ENCODE measurements at places on chromosomes 12 and 14.

- no peak for DNase-seq
Measured at GRCh38 chr14:62209287-62209899, 447.2 kb downstream of the SNAPC1 start.

GRCh38 chr12:43238281-43238680 lies 313.7 kb downstream of the ADAMTS20 start:
- DNase-seq: no peak

DNA sequence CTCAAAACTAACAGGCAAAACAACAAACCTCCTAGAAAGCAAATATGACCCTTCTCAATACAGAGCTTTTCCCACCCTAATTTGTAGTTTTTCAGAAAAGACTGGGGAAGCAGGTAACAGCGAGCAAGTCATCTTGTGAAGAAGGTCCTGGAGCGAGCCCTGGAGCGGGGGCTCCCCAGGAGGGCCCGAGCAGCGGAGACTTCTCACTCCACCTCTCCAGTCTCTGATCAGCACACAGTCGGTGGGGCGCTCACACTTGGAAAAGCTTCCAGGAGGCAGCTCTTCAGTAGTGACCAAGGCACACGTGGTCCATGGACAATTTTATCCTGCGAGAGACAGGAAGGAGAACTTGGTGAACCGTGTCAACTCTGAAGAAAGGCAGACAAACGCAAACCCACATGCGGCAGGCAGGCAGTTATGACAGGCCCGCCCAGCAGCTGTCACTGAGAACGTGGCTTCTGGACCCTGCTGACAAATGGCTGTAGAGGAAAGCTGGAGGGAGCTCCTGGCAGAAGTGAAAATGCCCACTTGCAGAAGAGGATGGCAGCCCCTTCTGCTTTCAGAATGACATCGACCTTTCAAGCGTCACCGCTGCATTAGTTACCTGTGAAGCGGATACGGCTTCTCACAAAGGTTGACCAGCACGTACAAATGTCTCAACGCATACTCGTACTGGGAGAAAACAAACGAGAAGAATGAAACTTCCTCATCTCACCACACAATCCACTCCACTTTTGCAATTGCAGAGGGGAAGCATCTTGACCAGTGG lies 44.2 kb downstream of the LGMN start:
- DNase-seq: no peak

DNA sequence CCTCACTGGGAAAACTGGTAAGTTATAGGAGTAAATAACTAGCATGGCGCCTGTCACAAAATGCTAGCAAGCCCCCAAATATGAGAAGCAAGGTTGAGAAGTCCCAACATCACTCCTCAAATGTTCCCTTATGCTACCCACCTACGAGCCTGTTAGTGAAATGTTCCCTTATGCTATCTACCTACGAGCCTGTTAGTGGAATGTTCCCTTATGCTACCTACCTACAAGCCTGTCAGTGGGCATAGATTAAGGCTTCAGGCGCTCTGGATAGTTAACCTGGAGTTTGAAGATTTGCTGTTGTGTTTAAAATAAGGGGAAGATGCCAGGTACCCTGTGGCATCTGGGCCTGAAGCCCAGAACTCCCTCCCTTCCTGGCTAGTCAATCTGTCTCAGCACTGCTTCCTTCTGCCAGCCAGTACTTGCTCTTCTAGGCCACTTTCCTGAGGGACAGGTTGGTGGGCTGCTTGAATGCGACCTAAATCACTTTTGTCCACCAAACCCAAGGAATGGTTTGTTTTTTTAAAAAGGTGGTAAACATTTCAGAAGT lies 67.1 kb upstream of the SINHCAF start:
- DNase-seq: no peak

GRCh38 chr14:53237488-53237887 lies 84.4 kb upstream of the DDHD1 start:
- no peak for DNase-seq

DNA sequence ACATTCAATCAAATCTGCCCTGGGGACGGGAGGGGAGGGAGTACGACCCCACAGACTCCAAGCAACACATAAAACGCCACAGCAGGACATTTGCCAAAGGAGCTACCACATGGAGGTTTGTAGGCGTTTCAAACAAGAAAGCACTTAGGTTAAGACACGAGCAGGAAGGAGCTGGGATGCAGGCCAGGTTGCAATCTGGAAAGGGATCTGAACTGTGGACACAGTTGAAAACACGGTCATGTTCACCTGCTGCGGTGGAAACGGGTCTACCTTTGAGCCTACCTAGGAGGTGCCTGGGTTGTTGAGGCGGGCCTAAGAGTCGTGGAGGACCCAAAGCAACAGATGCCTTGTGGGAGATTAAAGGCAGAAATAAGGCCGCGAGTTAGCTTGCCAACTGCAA lies 18.4 kb downstream of the PRKAB1 start:
- DNase-seq: no peak

- DNase-seq: no peak
Measured at GRCh38 chr14:22423958-22424357, 165.1 kb downstream of the DAD1 start.

- no peak for DNase-seq
Measured at GRCh38 chr12:19434538-19434937, 4.8 kb upstream of the AEBP2 start.

DNA sequence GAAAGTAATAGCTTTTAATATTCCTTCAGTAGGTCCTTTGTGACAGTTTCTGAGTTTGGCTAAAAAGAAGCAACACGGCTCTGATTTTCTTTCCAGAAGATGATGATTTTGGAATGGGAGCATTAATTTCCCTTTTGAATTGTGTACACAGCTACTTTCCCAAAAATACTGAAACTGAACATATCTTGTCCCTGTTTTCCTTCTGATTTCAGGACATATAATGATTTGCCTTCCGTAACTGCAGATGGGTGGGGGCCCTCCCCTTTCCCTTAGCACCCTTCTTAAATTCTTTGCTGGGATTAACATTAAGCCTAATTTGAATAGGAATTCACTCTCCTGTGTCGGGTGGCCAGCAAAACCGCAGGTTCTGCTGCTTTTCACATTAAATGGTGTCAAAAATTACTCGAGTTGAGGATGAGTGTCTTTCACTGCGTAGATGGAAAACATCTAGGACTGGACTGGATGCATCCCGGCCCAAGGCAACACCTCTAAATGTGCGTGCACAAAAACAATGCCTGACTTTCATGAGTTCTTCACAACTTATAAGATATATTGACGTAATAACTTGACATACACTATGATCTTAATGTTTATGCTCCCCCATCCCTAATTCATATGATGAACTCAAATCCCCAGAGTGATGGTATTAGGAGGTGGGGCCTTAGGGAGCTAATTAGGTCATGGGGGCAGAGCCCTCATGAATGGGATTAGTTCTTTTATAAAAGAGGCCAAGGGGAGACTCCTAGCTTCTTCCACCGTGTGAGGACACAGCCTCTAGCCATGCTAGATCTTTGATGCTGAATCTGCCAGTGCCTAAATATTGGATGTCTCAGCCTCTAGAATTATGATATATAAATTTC lies 158.1 kb downstream of the AEBP2 start:
- DNase-seq: no peak

DNA sequence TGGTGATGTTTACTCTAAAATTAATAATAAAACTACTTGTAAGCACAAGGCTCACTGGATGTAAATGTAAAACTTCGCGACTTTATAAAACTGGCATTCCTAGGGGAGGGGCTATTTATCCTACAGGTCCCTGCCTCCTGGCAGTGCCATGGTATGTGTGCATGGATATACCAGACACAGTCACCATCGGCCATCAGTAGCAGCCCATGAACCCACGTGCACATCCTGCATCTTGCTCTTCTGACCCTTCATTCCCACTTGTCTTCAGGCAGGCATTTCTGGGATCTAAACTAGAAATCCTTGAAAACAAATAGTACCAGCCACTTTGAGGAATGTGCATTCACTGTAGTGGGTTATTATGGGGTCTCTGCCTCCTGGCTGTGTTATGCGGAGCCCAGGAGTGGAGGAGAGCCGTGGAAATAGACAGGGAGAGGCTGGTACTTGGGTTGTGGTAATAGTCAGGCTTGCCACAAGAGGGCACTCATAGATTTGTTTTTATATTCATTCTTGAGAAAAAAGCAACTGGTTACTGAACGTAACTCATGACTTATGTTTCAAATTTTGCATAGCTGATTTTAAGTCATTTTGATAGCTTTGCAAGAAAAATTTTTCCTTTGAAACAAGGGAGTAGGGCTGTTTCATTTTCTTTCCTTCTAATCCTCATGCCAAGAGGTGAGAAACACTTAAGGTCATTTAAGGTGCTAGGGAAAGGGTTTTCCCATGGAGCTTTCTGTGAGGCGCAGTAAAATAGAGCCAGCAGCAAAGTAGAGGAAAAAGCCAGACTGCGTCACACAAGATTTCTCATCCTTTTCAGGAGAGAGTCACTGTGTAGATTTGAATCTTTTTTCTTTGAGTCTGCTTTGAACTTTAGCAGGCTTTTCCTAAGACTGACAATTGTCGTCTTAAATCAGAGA lies 17.4 kb upstream of the GALNT16 start:
- DNase-seq: no peak

DNA sequence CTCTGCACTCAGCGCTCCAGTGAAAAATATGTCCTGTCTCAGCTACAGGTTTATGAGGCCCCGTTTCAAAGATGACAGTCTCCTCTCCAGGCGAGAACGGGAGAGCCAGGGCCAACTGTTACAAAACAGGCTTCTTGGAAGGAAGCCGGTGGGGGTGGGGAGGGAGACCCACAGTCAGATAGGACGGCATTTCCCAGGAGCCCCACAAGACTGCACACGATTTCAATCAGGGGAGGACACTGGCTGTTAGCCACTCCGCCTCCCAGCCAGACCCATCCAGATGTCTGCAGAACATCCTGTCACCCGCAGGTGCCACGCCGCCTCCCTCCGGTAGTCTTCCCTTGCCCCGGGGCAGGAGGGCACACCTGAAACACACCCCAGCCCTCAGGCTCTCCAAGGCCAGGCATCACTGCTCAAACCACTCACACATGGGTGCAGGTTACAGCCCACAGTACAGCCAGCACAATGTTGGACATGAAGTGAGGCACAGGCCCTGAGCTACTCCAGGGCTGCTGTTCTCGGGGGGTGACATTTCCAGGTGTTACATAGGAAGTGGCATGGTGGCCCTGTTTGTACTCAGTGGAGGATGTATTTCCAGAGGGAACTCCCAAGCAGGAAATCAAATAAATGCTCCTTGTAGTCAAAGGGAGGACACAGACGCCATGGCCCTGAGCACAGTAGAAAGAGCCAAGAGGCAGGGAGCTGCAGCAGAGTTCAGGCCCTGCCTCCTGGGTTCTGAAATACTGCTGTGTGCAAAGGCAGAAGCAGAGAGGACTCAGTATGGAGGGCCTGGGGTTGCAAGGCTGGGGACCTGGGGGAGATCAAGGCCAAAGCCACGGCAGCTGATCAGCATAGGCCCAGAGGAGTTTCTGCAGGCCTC lies 138.1 kb downstream of the BCL11B start:
- DNase-seq: no peak

GRCh38 chr14:52798826-52799225 lies 7.4 kb upstream of the GNPNAT1 start:
- no peak for DNase-seq

DNA sequence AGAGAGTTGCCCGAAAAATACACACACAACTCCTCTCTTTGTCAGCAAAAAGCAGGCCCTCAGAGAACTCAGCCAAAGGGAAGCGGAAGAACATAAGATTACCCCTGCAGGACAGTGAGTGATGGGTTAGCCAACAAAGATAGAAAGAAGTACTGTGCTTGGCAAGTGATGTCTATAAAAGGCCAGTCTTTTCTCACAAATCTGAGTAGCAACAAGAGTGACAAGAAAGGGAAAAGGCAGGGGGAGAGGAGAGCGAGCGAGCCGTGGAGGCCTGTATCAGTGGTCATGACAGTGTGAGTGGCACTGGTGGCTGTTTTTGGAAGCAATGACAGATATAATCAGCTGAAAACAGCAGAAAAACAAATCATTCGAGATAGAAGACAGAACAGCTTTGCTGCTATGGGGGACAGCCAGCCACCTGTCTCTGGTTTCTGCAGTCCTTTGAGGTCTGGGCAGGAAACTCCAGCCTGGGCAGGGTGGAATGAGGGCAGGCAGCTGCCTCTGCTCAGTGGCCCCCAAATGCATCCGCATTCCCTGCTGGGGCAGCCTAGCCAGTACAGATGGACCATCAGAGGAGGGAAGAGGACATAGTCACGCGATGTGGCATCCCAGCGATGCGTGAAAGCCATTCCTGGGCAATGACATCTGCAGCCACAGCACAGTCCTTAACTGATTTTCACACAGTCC lies 74.7 kb downstream of the TRIM9 start:
- no peak for DNase-seq

GRCh38 chr12:45623221-45623620 lies 106.3 kb upstream of the ARID2 start:
- no peak for DNase-seq

DNA sequence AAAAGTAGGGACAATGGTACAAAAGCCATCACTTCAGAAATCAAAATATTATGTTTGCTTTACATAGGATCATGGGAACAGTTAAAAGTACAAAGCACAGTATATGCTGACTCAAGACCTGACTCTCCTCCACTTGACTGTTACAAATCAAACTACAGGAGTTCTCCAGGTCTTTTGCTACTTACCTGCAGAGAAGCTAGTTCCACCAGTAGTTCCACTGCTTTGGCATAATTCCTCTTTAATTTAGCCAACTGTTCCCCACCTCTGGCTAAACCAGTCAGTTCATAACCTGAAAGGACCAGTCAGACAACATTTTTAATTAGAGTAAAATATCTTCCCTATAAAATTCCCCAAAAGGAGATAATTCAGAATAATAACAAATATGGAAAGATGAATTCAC lies 14.0 kb downstream of the ATP6V1D start:
- no peak for DNase-seq

GRCh38 chr14:100115726-100116125 lies 43.7 kb downstream of the DEGS2 start:
- no peak for DNase-seq

DNA sequence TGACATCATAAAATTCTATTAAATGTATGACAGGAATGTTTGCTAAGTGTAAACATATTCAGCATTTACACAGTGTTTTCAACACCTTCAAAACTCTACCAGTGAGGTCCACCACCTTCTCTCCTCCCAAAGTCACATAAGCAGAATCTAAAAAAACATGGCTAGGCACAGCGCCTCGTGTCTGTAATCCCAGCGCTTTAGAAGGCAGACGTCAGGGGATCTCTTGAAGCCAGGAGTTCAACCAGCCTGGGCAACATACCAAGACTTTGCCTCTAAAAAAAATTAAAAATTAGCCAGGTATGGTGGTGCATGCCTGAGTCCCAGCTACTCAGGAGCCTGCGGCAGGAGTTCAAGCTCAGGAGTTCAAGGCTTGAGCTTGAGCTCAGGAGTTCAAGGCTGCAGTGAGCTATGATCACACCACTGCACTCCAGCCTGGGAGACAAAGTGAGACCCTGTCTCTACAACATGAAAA lies 30.0 kb downstream of the NUMB start:
- no peak for DNase-seq

GRCh38 chr12:132602572-132603239 lies 7.7 kb downstream of the LRCOL1 start:
- DNase-seq: no peak

DNA sequence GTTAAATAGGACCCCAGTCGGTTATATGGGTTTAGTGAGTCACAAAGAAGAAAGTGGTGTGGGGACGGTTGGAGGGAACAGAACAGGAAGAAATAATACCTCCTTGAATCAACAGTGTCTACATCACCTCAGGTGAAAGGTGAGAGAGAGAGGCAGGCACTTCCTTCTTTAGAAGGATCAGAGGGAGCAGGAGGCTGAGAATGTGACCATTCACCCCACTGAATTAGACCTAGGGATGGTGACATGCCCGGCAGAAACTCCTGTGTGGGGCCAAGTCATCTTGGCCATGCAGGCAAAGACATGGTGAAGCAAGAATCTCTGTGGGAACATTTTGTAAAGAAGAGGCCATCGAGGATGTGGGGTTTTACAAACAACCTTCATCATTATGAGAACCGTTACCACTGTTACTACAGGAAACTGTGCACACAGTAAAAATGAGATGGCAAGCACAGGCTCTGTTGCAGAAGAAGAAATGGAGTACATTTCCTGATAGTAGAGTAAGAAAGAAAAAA lies 1196.9 kb downstream of the VRK1 start:
- no peak for DNase-seq
